ENCODE measurements at places on chromosomes 2 and 18. TPM values are rescaled to one million over a fixed set of nuclear protein-coding genes. Genes with fewer than 3 reads are reported as not detected.

The POTEI gene
- 0.11 TPM for total RNA-seq

The IL18R1 gene
- total RNA-seq, result 3.0 TPM

The ARHGEF33 gene
- 0.32 TPM for total RNA-seq

The VWA3B gene
- 3.2 TPM for total RNA-seq

The TEKT4 gene
- not detected for total RNA-seq

GRCh38 chr2:217438821-217439220 lies 564.0 kb downstream of the TNS1 start:
- no peak for DNase-seq

DNA sequence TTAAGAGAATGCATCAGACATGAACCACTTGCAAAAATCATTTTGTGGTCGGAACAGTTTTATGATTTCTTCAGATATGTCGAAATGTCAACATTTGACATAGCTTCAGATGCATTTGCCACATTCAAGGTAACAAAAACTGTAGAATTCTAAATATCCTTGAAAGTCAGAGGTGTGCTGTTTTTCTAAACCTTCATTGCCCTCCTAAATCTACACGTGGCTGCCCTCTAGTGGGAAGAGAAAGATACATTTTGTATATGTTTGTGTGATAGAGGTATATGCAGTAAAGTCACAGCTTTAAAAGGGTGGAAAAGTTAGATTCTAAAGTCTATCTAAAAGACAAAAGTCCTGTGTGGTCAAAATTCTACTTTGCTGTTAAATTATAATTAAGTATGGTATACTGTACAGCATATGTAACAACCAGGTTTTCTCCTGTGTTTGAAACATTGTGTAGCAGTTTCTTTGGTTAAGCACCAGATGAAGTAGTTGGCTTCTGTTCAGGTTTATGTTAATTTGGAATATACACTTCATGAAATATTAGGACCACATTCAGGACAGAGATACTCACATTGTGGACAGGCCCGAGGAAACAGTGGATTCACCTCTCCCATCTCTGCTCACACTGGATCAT lies 65.9 kb upstream of the ITM2C start:
- peak; percentile 57 for DNase-seq

- DNase-seq, result no peak
Measured at GRCh38 chr2:47034973-47035609, 119.5 kb upstream of the MCFD2 start.

DNA sequence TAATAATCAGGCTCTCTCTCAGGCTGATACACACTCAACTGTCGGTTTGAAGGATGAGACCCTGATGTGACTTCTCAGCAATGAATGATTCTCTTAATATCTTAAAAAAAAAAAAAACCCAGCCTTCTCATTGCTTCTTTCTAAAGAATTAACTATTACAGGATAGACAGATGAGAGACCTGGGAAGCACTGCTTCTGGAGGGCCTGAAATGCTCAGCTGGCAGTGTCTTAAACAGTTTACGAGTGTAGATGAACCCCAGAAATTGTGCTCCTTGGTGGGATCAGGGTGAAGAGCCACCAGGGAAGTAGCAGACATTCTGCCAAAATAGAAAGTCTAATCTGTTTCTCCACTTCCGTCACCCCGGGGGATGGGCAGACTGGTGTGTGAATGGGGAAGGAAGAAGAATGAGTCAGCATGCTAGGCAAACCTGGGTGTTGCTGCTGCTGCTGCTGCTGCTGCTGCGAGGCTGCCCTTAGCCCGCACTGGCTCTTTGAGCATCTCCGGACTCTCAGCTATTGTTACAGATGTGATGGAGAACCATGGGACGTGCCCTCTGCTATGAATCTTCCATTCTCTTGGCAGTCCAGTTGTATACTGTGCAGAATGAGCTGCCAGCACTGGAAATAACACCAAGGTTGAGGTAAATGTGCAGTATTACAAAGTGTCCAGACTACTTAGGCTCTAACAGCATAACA lies 158.4 kb downstream of the SETBP1 start:
- peak; percentile 82 for DNase-seq

GRCh38 chr18:67582488-67582887 lies 66.0 kb upstream of the DSEL start:
- no peak for DNase-seq

Measured in colonic mucosa (tissue), 4 donors.